Hematopoietic multipotent progenitor cell treated with erythropoietin and hydrocortisone succinate and interleukin-3 and kit ligand, for 17 days (in vitro differentiated cells): ENCODE measurements at places on chromosomes 4 and X.

DNA sequence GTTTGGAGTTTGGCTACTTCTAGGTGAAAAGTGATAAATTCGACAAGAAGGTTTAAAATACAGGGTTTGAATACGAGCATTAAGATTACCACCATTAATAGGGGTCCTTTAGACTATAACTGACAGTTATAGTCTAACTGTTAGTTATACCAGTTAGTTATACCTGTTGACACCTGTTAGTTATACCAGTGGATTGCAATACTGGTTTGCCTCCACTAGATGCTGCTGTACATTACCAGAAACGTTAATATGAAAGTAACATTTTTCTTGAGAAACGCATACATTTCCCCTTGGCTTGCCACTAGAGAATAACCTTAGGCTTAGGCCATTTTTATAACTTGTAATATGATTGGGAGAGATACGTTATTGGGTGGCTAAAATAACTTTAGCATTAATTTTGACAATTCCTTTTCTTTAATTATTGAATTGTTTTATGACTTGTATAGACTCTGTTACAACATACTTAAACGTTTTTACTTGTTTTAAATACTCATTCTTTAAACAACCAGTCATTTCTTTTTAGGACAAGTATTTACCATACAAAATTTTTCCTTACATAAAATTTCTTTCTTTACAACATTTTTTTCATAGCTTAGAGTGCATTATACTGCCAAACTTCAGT lies 911.2 kb downstream of the FSTL5 start:
- DNase-seq = no peak

- DNase-seq = no peak
Observed at GRCh38 chrX:12579311-12579710, 211.9 kb upstream of the PRPS2 start.

DNA sequence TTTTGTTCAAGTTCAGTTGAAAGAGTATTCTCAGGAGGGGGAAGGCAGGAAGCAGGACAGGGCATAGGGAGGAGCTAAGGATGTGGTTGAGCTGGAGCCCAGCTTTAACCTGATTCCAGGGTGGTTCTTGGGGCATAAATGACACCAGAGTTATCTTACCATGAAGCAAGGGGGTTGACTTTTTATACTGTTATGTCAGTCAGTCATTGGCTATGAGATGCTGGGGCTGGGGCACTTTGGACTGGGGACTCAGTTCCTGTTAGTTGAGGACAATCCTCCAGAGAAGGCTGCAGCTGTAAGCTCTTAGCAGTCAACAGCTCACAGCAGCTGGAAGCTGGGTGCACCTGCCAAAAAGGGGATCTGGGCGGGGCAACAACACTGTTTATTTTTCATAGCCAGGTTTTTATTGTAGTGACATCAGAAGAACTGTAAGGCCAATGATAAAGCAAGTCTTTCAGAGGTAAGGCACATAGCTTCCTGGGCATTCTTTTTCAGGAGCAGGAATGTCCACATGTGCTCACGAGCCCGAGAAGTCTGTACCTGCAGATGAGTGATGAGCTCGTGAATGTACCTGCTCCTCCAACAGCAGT lies 78.5 kb downstream of the MID1IP1 start:
- no peak for DNase-seq

- DNase-seq = no peak
Observed at GRCh38 chr4:153522802-153523094, 56.6 kb downstream of the TMEM131L start.

GRCh38 chr4:89549907-89550306 lies 242.3 kb upstream of the GPRIN3 start:
- no peak for DNase-seq

- DNase-seq = no peak
Observed at GRCh38 chr4:42824278-42824977, 68.1 kb upstream of the GRXCR1 start.

DNA sequence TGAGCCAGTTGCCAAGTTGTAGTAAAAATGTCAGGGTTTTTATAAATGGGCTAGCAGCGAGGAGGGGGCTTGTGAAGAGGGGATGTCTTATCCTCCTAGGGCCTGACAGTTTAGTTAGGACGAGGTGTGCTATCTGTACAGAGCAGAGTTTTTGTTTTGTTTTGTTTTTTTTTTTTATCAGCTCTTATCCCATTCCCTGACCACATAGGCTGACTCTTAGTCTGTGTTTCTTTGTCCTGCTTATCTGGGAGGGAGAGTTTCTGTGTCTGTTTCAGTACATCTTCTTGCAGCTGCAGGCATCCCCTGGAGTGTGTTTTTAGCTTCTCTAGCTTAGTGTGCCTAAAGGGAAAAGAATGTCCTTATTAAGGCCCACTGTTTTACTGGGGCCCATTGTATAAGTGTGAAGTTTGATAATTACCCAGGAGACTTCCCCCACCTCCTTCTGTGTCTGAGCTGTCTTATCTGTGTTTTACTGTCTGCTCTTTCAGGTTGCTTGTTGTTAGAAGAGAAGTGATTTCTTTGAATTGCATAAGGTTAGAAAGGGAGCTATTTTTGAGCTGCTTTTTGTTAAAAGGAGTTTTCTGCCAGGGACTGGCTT lies 32.0 kb downstream of the PAGE2 start:
- DNase-seq = peak; percentile 6

DNA sequence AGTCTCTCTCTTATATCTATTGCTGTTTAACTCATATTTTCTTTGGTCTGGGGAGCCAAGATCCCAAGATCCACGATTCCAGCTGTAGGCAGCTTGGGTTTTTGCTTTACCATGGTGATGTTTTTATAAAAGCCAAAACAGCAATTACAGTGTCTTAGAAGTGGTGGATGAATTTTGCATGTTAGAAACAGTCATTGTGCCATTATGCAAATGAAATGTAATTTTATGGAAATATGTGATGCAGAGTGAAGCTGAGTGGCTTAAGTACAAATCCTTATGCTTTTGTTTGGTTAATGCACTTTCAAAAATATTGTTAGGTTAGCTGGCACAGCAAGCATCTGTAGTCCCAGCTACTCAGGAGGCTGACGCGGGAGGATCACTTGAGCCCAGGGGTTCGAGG lies 32.8 kb upstream of the PTTG2 start:
- DNase-seq = no peak

- DNase-seq = no peak
Observed at GRCh38 chrX:31715675-31716074, 643.8 kb upstream of the FTHL17 start.

GRCh38 chrX:130758072-130758471 lies 144.9 kb downstream of the ENOX2 start:
- no peak for DNase-seq

DNA sequence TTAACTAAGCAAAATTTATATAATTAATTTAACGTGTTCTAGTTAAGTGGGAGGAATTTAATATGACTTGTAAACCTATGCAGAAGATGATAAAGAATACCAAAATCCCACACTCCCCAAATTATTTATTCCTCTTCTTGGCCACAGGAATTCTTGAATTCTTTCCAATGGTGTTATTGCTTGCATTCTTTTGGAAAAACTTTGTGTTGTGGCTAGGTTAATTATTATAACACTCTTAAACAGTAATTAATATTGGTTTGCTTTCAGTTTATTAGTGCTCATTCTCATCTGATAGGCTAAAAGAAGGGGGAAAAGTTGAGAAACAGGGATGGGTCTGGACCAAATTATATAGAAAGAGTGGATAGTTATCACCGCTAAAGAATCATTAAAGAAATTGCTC lies 141.5 kb upstream of the PABPC4L start:
- no peak for DNase-seq

- DNase-seq = no peak
Observed at GRCh38 chrX:39476604-39477021, 621.1 kb downstream of the BCOR start.

- no peak for DNase-seq
Observed at GRCh38 chrX:140733766-140734342, 24.3 kb downstream of the LINC00632 start.

GRCh38 chrX:20270562-20270890 lies 3.8 kb upstream of the RPS6KA3 start:
- DNase-seq = no peak

DNA sequence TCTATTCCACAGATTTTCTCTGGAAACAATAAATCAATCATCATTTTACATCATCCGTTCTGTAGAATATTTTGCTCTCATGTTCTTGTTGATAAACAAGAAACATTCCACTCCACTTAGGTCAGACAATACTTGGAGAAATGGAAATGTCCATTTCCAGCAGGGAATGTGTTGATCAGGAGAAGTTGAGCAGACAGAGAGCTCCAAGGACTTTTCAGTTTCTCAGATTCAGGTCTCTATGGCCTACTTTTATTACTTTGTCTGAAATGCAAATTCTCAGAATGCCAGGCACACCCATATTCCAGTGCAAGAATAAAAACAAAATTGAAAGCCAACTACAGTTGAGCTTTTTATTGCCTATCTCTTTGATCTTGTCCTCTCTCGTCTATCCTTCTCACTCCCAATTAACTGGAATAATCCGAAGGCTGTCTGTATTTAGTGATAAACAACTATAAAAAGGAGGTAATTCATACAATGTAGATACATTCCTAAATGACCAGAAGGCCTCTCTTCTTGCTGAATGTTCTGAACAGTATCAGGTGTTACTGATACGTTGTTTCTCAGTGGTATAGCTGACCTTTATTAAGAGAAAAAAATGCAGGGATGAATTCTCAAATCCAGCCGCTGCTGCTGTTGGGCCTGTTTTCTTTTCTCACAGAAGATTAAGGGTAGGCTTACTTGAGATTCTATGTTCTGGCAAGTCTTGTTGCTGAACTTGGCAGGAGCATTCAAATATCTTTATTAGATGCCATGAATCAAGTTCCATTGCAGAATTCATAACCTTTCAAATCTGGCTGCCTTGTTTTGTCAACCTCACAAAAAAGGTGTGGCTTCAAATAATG lies 72.1 kb downstream of the HPGD start:
- no peak for DNase-seq

DNA sequence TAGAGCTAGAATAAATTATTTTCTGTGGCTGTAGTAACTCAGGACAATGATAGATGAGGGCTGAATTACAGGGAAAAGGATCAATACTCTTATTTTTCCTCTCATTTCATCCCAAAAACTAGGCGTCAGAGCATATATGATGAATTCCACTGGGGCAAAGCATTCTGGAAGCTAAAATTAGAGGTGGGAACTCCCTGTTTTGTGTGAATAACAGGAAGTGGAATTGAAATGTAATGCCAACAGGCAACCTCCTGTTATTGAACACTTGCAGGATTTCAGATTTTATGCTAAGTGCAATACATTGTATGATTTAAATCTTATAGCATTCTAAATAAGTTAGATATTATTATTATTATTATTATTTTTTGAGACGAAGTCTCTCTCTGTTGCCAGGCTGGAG lies 20.9 kb downstream of the HSD17B11 start:
- no peak for DNase-seq

GRCh38 chr4:86034616-86035015 lies 325.2 kb downstream of the MAPK10 start:
- no peak for DNase-seq

DNA sequence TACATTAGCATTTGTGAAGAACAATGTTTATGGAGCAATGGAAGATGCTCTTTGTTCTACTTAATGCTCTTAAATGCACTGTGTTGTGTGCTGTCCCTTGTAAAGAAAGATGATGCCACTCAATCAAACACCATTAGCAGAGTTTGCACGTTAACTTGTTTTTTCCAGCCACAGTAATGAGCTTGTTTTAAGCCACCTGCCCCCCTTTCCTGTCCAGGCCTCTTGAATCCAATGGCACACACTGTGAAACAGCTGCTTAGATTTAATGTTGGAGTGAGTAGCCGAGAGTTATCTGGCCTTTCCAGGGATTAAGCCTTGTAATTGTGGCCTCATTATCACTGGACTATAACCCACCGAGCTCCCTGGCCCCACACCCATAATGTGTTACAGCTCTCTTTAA lies 86.0 kb downstream of the PAK3 start:
- DNase-seq = no peak

DNA sequence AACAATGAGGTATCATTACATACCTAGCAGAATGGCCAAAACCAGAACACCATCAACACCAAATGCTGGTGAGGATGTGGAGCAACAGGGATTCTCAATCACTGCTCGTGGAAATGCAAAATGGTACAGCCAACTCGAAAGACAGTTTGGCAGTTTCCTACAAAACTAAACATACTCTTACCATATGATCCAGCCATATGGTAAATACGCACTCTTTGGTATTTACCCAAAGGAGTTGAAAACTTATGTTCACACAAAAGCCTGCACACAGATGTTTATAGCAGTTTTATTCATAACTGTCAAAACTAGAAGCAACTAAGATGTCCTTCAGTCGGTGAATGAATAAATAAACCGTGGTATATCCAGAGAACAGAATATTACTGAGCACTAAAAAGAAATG lies 7.8 kb downstream of the CASP3 start:
- no peak for DNase-seq

DNA sequence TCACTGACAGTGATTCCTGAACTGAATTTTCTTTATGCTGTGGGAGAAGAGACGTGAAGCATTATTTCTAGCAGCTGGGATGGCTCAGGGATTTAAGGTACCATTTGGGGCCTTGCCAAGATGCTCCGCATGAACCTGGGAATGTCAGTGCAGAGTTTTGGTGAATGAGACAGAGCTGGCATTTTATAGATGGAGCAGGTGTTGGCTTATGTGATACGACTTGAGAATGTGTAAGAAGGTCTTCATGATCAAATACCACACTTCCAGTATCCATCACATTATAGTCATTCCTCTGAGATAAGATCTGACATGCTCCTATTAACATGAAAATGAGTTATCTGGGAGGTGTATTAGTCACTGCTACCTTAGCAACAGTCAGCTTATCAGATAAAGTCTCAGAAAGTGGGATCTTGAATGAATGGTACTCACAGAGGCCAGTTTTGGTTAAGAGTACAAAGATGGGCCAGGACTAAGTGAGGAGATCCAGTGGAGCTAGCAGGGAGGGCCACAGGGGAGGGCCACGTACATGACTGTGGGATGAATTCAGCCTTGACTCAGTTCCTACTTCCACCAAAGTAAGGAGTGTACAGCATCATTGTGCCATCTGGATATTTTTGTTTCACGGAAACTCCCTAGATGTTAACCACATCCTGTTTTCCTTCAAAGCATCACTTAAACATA lies 116.7 kb downstream of the SPCS3 start:
- DNase-seq = no peak

DNA sequence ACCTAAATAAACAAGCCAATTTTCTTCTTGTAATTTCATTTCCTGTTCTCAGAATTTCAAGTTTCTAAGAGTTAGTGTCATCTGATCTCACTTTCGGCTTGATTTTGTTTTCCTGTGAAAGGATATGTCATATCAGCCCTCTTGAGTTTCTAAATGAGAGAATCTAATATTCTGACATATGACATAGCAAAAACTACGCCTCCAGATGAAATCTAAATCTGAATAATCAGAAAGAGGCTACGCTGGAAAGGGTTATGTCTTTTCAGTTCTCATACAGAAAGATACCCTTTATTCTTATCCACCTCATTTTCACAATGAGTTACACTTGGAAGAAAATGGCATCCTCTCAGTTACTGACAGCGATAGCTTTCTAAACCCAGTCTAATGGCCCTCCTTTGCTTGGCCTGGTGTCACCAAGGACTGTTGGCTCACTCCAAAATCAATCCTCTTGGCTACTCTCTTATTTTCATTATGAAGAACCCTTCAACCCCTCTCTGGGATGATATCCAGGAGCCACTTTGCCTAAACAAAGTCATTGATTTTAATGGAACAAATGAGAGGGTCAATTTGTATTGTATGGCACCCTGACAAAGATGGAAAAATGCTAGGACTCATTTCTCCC lies 65.6 kb downstream of the ASB9 start:
- DNase-seq = no peak

GRCh38 chrX:51779306-51779705 lies 36.1 kb downstream of the GSPT2 start:
- DNase-seq = no peak
